Mesenteric fat pad (tissue), 1 donor: ENCODE measurements at places on chromosomes 16 and 17. TPM values are rescaled to one million over a fixed set of nuclear protein-coding genes. Genes with fewer than 3 reads are reported as not detected.

The SEC14L5 gene
- 0.35 TPM for total RNA-seq

GRCh38 chr16:84153660-84154214 lies 8.6 kb downstream of the DNAAF1 start:
- DNase-seq = no peak

- DNase-seq = no peak
Observed at GRCh38 chr17:70119983-70120382, 45.0 kb downstream of the KCNJ16 start.

GRCh38 chr16:66717112-66717675 lies 20.7 kb upstream of the CMTM4 start:
- no peak for DNase-seq

The PDILT gene
- total RNA-seq = not detected

The AHSP gene
- total RNA-seq = not detected

DNA sequence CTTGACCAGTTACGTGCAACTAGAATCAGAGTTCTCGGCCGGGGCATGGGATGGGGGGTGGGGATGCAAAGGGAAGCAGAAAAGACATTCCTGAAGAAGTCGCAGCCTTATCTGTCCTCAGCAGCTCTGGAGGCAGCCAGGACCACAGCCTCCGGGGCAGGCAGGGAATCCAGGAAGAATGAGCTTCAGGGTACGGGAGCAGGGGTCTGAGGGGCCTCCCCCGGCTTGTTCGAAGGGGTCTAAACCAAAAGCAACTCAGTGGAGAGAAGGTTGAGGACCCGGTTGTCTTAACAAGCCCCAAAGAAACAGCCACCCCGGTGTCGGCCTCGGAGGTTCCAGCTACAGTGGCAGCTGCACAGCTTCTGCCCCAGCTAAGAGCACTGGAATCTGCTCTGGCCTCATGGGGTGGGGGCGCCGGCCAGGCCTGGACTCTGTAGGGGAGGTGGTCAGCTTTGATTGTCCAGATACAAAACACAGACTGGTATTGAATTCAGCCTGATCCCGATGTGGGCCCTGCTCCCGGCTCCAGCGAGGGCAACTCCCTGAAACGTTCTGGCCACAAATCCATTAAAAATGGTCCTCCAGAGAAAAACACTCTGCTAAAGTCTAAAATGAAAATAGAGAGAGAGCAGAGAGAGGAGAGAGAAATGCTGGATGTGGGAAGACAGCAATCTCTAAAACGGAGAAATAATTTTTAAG lies 7.7 kb downstream of the HOXB4 start:
- no peak for DNase-seq

GRCh38 chr17:9671559-9671958 lies 26.2 kb downstream of the USP43 start:
- DNase-seq = no peak

The ANKS4B gene
- 0.06 TPM for total RNA-seq

GRCh38 chr16:47979164-47979520 lies 176.7 kb downstream of the ABCC12 start:
- no peak for DNase-seq

GRCh38 chr17:37310940-37311339 lies 64.8 kb upstream of the C17orf78 start:
- no peak for DNase-seq

- DNase-seq = no peak
Observed at GRCh38 chr16:769184-769784, 8.8 kb downstream of the MSLN start.

The KRTAP1-5 gene
- not detected for total RNA-seq

The STH gene
- not detected for total RNA-seq

- DNase-seq = no peak
Observed at GRCh38 chr17:72413077-72414031, 292.5 kb downstream of the SOX9 start.

DNA sequence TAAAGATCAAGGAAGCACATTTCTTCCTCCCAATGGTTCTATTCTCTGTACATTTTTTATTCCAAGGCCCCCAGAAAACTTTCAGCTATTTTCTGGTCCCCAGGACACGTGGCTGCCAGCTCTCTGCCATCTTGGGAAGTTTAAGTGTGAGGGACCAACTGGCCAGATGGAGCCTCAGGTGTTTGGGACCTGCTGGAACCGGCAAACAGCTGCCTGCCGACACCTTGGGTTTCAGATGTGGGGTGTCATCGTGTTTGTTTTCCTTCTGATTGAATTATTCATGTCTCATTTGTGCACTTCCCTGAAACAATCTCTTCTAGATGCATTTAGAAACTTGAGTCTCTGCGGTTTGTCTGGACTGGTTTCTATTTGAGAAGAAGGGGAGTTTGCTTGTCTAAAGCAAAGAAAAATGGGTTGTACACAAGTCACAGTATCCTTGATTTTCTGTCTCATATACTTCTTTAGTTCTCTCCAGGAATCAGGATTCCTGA lies 386.5 kb downstream of the SLC39A11 start:
- no peak for DNase-seq

The MYO15A gene
- 0.71 TPM for total RNA-seq

GRCh38 chr16:23635958-23636357 lies 5.2 kb downstream of the PALB2 start:
- no peak for DNase-seq

The GPR139 gene
- total RNA-seq = not detected

DNA sequence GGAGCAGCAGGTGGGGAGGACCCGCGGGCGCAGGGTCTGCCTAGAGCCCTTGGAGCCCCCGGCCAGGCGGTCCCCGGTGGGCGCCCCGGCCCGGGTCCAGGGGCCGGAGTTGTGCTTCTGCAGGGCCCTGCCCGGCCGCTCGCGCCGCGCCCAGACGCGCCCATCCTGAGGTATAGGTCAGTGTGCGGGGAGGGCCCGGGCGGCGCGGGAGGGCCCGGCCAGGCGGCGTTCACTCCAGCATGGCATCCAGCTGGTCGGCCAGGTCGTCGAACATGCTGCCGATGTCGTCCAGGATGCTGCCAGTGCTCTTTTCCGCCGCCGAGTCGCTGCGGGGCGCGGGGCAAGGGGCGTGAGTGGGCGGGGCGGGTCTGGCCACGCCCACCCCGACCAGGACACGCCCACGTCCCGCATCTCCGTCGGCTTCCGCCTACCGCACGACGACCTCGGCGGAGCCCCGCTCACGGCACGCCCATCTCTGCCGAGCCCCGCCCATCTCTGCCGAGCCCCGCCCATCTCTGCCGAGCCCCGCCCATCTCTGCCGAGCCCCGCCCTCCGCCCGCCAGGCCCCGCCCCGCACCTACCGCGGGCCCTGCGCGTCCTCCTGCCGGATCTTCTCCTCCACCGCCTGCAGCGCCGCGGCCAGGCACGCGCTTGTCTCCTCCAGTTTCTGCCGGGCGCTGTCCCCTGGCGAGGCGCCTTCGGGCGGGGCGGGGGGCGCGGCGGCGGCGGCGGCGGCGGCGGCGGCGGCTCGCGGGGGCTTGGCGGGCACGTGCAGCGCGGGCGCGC lies 17.9 kb downstream of the CASKIN1 start:
- DNase-seq = no peak

The GEMIN4 gene
- total RNA-seq = 19.2 TPM

DNA sequence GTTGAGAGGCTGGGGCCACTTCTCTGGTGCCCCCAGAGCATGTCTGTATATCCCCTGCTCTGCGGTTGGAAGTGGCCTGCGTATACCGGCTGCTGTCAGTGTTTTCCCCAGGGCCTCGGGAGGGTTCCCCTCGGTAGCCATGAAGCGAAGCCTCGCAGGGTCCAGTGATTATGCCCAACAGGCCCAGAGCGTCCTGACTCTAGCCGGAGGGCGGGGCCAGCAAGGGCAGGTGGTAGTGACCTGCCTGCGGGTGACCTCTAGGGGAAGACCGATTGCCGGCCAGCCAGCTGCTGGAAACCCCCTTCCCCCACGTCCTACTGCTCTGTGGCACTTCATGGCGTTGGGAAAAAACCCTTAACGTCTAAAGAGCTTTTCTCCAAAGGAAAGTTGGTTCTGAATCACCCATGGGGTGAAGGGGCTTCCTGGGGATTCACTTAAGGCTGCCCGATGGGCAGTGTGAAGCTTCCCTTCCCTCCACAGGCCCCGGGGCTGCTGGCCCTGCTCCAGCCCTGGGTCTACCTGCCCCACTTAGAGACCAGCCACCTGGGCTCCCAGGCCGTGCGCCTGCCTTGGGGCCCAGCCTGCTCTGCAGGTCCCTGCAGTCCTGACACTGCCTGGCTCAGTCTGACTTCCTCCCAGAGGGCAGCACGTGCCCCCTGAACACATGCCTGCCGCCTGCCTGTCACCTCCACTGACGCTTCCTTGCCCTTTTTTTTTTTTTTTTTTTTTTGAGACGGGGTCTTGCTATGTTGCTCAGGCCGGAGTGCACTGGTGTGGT lies 72.8 kb downstream of the SOCS1 start:
- no peak for DNase-seq

The HYDIN gene
- total RNA-seq = 0.55 TPM

DNA sequence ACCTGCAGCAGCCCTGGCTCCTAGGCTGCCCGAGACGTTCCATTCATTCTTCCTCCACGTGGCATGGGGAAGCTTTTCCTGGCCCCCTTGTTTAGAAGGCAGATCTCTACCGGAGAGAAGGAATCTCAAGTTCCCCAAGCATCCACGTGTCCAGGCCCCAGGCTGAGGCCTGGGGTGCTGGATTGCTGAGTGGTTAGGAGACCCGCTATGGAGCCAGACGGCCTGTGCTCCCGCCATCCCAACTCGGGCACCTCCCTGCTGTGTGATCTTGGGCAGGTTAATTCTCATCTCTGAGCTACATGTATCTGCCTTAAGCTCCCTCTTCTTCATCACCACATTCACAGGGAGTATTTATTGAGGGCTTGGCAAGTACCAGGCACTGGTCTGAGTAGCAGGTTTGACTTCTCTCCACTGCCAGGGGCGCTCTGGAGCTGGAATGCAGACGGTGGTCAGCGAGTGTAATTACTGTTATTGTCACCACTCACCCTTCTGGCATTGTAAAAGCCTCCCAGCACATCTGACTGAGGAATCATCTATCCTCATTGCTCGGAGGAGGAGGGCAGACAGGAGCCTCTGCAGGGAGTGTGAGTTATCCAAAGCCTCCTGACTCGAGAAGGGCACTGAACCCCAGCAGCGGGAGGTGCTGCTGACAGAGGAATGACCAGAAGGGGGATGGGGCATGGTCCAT lies 1.1 kb upstream of the ADGRG1 start:
- DNase-seq = no peak

GRCh38 chr17:40535924-40536294 lies 29.4 kb downstream of the CCR7 start:
- DNase-seq = no peak

DNA sequence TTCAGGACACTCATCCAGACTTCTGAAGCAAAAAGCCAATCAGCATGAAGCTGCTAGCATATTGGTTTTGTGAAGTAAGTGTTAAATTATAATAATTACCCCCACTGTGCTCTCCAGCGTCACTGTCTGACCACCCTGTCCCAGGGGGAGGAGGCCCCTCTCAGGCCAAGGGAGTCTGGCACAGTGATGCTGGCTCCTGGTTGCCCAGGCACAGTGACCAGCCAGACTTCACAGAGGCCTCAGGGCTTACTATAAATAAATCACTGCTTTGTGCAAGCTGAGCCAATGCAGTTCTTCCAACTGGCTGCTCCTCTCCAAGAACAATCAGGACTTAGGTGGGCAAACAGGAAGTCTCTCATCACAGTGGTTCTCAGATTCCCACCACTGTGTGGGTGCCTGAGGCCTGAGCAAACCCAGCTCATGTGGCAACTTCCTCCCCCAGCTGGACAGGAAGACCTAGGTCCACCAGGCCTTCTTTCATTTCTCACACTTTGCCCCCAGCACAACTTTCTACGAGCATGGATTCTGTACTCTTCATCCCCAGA lies 1.7 kb upstream of the DBNDD1 start:
- DNase-seq = no peak

The ITGAX gene
- total RNA-seq = 36.4 TPM

The ABCC3 gene
- total RNA-seq = 52.8 TPM

The DGKE gene
- 7.3 TPM for total RNA-seq

The VMO1 gene
- 6.9 TPM for total RNA-seq

The METRNL gene
- total RNA-seq = 151 TPM

The AURKB gene
- total RNA-seq = not detected

The SPEM2 gene
- total RNA-seq = not detected

The ZFPM1 gene
- total RNA-seq = 4.8 TPM

The CA4 gene
- 100 TPM for total RNA-seq

The ANKFN1 gene
- total RNA-seq = 1.3 TPM

- no peak for DNase-seq
Observed at GRCh38 chr16:85384833-85385462, 228.2 kb upstream of the GSE1 start.

DNA sequence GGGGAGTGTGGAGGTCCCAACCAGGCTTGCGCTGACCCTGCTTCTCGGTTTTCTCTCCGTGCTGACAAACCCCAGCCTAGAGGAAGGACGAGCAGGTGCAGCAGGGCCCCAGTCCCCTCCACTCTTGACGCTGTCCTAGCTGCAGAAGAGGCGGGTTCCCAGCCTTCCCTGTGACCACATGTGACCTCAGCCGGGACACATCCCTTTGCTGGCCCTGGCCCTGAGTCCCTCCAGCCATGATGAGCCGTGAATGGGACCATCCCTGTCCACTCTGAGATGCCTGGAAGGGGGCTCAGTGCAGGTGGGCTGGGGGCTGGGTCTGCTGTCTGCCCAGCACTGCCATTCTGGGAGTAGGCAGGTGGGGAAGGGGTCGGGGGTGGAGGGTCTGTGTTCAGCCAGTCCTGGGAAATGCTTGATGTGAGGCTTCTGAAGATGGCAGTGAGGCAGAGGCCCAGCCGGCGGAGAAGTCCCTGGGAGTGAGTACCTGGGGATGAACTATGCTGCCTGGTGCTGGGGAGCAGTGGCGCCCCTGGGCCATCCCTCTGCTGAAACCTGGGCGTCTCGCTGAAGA lies 1.9 kb upstream of the TUBB3 start:
- no peak for DNase-seq

DNA sequence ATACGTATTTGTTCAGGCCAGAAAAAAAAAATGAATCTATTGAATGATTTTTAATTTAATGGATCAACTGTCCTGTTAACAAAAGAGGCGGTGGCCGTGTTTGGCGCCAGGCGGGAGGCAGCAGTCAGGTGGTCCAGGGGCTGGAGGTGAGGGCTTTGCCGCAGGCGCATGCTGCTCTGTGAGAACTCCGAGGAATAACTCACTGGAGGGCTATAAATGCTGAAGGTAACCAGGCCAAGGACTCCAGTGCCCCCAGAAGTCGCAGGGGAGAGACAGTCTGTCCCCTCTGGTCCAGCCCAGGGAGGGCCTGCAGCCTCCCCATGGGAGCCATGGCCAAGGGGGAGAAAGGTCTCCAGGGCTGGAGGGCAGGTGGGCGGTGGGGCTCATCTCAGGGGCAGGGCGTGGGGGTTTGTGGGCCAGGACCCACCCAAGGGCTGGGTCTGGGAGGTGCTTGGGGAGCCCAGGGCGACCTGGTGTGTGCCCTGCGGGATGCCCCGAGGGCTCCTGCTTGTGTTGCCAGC lies 7.1 kb upstream of the BAHCC1 start:
- no peak for DNase-seq

DNA sequence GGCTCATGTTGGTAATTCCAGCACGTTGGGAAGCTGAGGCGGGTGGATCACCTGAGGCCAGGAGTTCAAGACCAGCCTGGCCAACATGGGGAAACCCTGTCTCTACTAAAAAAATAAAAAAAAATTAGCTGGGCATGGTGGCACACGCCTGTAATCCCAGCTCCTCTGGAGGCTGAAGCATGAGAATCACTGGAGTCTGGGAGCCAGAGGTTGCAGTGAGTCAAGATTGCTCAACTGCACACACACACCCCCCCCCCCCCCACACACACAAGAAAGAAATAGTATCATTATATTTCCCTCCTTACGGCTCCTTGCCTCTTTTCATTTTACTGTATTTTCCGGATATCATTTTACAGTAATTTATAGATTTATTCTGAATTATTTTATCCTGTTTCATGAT lies 963.1 kb upstream of the GOT2 start:
- DNase-seq = no peak

The RSKR gene
- 7.6 TPM for total RNA-seq

- no peak for DNase-seq
Observed at GRCh38 chr17:81534157-81535006, 6.2 kb downstream of the FSCN2 start.

GRCh38 chr17:41061964-41062363 lies 2.0 kb upstream of the KRTAP2-3 start:
- DNase-seq = no peak
